ENCODE measurements at places on chromosomes 7 and 10.

DNA sequence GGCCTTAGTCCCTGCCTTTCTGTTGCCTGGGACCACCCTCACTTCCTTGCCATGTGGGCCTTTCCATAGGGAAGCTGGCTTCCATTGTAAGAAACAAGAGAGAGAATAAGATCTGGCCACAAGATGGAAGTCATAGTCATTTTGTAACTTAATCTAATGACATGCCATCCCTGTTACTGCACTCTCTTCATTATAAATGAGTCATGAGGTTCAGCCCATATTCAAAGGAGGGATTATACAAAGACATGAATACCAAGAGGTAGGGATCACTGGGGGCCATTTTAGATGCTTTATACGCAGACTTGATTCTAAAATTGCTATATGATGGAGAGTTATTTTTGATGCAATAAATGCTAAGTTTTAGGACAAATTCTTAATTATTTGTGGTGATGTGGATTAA, 75.2 kb upstream of the CELF2 start:
- ATAC-seq, result no peak
- H3K27me3 ChIP-seq, result peaks cover 36% of the 10 kb centered on the region
- no peaks in the 10 kb centered on the region for H3K4me1 ChIP-seq
- no peak overlapping the region for H3K27ac ChIP-seq
- no peak overlapping the region for H3K4me3 ChIP-seq
- no peaks in the 10 kb centered on the region for H3K36me3 ChIP-seq

DNA sequence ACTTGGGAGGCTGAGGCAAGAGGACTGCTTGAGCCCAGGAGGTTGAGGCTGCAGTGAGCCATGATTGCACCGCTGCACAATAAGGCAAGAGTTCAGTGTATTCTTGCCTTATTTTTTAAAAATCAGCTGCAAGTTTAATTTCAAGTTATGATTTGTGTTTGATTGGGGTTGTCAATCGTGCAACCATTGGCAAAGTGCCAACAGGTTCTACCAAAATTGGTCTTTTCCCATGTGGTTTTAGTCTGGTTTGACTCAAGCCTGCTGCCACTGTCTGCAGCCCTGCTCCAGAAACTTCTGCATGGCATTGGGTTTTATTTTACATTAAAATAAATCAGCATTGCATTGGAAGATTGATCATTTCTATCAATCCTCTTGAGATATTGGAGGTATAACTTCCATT, 72.7 kb downstream of the PTPRE start:
- no peak for ATAC-seq
- no peaks in the 10 kb centered on the region for H3K4me1 ChIP-seq
- H3K36me3 ChIP-seq, result no peaks in the 10 kb centered on the region
- H3K27ac ChIP-seq, result no peak overlapping the region
- no peak overlapping the region for H3K4me3 ChIP-seq

- no peak for ATAC-seq
- no peak overlapping the region for H3K4me3 ChIP-seq
- peaks cover 28% of the 10 kb centered on the region for H3K27me3 ChIP-seq
- H3K27ac ChIP-seq, result no peak overlapping the region
- no peaks in the 10 kb centered on the region for H3K4me1 ChIP-seq
Measured at GRCh38 chr7:36484265-36484664, 94.6 kb downstream of the ANLN start.

GRCh38 chr10:92419740-92420545, 129.0 kb downstream of the MARCHF5 start:
- peaks cover 35% of the 10 kb centered on the region for H3K27me3 ChIP-seq
- H3K36me3 ChIP-seq, result peaks cover 4% of the 10 kb centered on the region

DNA sequence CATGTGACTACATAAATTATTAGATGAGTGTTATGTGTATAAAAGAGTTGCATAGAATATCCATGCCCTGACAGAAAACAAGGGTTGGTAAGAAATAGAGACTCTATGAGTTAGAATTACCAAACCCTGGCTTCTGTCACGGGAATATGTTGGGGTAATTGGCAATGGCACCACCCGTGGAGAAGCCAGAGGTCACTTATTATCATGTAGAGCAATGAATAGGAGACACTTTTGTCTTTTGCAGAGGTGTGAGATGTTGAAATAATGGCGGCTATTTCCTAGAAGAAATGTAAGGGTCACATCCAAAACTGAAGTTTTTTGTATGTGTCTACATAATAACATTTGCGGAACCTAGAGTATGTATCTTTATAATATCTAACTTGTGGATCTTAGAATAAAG, 35.3 kb downstream of the ABCB5 start:
- no peaks in the 10 kb centered on the region for H3K4me1 ChIP-seq
- ATAC-seq, result no peak
- H3K27ac ChIP-seq, result no peak overlapping the region
- H3K36me3 ChIP-seq, result no peaks in the 10 kb centered on the region
- peaks cover 27% of the 10 kb centered on the region for H3K27me3 ChIP-seq

DNA sequence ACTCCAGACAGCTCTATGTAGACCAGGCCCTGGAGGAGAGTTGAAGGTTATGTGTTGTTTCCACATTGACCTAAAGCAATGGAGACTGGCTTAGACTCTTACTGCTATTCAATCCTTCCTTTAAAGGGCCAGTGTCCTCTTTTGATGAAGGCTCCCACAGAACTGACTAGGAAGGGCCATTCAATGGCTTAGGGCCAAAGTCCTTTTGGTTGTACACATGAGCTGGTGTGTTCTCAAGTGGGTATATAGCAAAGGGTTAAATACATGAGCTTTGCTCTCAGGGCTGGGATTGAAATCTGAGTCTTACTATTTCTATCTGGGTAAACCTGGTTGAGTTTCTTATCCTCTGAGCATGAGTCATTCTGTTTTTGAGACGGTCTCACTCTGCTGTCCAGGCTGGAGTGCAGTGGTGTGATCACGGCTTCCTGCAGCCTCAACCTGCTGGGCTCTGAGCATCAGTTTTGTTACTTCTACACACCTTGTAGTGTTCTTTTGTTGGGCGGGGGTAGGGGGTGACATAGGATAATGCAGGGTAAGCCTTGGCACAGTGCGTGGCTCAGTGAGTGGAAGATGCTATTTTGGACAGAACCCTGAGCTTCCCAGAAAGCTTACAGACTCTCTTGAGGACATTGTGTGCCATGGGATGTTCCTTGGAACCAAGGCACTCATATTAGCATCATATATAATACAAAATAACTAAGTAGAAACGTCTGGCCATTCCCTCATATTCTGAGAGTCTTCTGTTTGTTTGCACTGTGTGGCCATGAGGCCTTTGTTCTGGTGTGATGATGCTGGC, 90.1 kb downstream of the ABCC2 start:
- no peak for ATAC-seq
- peaks cover 41% of the 10 kb centered on the region for H3K27me3 ChIP-seq
- no peak overlapping the region for H3K27ac ChIP-seq

GRCh38 chr7:83796760-83797159, 147.8 kb upstream of the SEMA3E start:
- no peaks in the 10 kb centered on the region for H3K27me3 ChIP-seq
- no peak for ATAC-seq
- H3K4me3 ChIP-seq, result no peak overlapping the region

- ATAC-seq, result peak; percentile 51
- H3K4me3 ChIP-seq, result peak overlapping the region; percentile 80
Measured at GRCh38 chr7:149873970-149874643, 338 bp downstream of the ATP6V0E2 start.
